ENCODE measurements at places on chromosomes 11 and 22. TPM values are rescaled to one million over a fixed set of nuclear protein-coding genes. Genes with fewer than 3 reads are reported as not detected.

Gene UPK3A
- polyA plus RNA-seq, result not detected

Gene FIBIN
- polyA plus RNA-seq, result 0.66 TPM

Gene ENDOD1
- 18.4 TPM for polyA plus RNA-seq

Gene AIFM3
- 1.3 TPM for polyA plus RNA-seq

Gene MEI1
- polyA plus RNA-seq, result not detected

Gene SGSM1
- 0.26 TPM for polyA plus RNA-seq

Gene ARHGAP8
- 0.05 TPM for polyA plus RNA-seq

Gene DDI1
- not detected for polyA plus RNA-seq

Gene APOA5
- not detected for polyA plus RNA-seq

Gene C22orf15
- 2.5 TPM for polyA plus RNA-seq

Gene FADS1
- polyA plus RNA-seq, result 26.4 TPM

Gene MUS81
- 39.7 TPM for polyA plus RNA-seq

Gene TRIM6
- polyA plus RNA-seq, result 0.46 TPM

Gene CCDC34
- 5.7 TPM for polyA plus RNA-seq

Gene THY1
- 1,905 TPM for polyA plus RNA-seq

Gene CRYBA4
- polyA plus RNA-seq, result not detected

Gene B3GAT1
- 0.15 TPM for polyA plus RNA-seq

Gene MS4A6A
- not detected for polyA plus RNA-seq

Gene OR51B5
- 0.15 TPM for polyA plus RNA-seq

All from SK-N-SH (cell line).